Stimulated activated CD4-positive, alpha-beta T cell treated with anti-CD3 and anti-CD28 coated beads, Interleukin-1b, Interleukin-23, amount 100 ng/mL, for 24 hours (primary cell): ENCODE measurements at places on chromosomes 3 and 15.
A peak's percentile ranks its signal among the peaks of the same experiment; 100 is the strongest.

GRCh38 chr3:183809270-183809669 lies 16.1 kb downstream of the MAP6D1 start:
- DNase-seq = no peak

- no peak for DNase-seq
These were observed 53.7 kb downstream of the RGMA start for GRCh38 chr15:93035092-93035915.

- DNase-seq = no peak
These were observed 128.1 kb upstream of the ARL6 start for GRCh38 chr3:97636465-97636864.

DNA sequence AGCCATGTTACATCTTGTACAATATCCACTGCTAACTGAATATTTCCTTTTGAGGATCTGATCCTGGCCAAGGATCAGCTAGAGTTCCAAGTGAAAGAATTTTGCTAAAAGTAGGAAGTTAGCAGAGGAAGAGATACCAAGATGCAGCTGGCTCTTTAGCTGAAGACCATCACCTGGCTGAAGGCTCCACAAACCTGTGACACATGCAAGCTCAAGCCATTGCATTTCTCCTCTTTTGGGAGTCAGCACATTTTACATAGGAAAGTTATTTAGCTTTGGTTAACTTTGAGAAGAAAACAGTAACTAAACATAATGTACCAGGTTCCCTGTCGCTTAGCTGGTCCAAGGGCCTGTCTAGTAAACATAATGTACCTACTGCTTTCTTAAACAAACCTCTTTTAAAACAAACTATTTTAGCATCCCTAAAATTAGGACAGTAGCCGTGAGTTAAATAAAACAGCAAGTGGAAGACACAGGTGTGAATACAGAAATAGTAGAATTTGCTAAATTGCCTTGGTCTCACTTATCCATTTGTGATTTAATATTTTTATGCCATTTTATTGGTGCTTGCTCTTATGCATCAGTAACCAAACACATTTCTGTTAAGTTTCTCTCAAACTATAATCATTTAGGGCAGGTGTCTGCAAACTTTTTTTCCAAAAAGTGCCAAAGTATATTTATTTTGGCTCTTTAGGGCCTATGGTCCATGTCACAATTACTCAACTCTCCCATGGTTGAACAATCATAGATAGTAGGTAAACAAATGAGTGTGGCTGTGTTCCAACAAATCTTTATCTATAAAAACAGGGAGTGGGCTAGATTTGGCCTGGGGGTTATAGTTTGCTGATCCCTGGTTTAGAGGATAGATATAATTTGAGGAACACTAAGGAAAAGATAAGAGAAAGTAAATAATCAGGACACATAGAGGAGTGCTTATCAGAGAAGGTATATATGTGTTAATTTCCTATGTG lies 11.2 kb downstream of the GCSAM start:
- no peak for DNase-seq

GRCh38 chr3:196712514-196713413 lies 587 bp downstream of the PIGX start:
- peak; percentile 47 for DNase-seq

GRCh38 chr3:33132019-33132360 lies 18.2 kb downstream of the CRTAP start:
- no peak for DNase-seq

DNA sequence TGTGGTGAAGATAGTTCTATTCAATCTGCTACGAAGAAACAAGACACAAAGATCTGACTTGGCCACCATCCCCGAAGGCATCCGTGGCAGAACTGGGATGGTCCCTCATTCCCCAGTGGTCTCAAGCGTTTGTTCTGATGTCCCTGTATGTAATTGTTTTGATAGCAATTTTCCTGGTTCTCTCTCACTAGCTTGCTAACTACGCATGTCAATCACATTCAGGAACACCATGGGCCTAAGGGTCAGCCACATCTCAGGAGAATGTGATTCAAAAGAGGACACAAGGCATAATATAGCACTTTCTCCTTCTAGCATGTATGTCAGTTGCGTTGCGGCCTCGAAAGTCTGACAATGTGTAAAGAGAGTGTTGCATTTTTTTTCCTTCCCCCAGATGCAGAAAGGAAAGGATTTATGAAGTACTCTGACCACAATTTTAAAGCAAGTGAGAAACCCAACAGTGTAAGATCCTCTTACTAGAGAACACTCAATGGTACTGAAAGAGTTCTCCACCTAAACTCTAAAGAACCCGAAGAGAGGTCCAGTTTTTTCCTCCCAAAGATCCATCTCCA lies 32.0 kb upstream of the TCF12 start:
- no peak for DNase-seq

GRCh38 chr15:69854001-69854400 lies 243.7 kb downstream of the TLE3 start:
- no peak for DNase-seq

DNA sequence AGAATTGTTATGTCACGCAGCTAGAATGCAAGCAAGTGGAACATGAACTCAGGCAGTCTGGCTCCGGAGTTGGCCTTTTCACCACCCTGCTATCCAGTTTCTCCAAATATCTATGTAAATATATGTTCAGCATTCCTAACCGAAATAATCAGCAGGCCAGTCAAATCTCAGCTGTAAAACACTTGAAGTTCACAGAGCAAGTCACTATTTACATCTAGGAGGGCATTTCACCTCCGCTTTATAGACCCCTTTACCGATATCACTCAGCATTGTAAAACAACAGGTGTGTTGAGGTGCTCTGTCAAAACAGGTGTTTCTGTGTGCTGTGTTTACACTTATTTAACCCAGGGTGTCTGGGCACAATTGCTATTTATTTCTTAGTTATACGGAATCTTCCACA lies 12.2 kb upstream of the HES1 start:
- DNase-seq = no peak

DNA sequence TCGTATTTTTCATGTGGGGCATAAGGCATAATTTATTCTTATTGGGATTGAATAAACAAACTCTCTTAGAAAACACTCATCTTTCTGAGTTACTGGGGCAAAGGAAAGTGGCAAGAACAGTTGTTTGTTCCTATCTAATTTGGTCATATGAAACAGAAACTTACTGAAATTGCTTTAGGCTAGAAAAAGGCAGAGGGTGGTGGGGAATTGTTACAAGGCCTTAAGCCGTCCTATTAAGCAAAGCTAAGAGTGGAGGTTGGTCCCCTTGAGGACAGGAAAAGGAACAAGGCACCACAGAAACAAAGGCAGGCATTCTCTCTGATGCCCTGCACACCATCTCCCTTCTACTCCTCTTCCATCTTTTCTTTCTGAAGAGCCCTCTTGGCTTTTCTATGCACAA lies 830.9 kb downstream of the EDEM1 start:
- no peak for DNase-seq

DNA sequence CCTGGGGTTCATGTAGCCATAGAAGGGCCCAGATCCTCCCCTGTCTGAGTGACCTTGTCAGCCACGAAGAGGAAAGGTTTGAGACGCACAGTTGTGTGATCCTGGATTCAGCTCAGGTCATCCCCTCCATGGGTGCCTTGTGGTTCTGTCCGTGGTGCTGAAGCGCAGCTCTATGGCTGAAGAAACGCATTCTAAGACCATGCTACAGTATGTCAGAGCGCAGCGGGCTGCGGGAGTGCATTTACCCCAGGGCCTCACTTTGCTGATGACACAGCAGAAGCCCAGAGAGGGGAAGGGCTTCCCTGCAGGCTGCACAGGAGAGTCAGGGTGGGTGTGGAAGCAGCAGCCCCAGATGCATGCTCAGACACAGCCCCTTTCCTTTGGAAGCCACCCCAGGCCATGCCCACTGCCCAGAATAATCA lies 68.8 kb upstream of the IQSEC1 start:
- DNase-seq = no peak

GRCh38 chr15:47972738-47973137 lies 148.1 kb upstream of the SLC24A5 start:
- no peak for DNase-seq

GRCh38 chr3:27509376-27509775 lies 25.2 kb upstream of the SLC4A7 start:
- DNase-seq = no peak

DNA sequence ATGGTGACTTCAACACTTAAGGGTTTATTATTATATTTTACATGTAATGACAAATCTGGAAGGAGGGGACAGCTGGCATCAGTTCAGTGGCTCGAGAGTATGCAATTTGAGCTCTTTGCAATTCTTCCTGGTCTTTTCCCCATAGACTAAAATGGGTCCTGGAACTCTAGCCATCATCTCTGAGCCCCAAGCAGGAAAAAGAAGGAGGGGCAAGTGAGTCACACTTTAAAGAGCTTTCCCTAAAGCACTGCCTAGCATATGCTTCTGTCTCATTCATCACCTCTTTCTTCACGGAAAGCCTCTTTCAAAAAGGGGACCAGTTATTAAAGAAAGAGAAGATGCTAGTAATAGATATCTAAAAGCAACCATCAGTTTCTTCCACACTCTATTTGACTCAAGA lies 466.3 kb downstream of the ZIC1 start:
- DNase-seq = no peak
